Osteoblast (primary cell): ENCODE measurements at places on chromosomes 11 and 22. TPM values are rescaled to one million over a fixed set of nuclear protein-coding genes. Genes with fewer than 3 reads are reported as not detected.

The IL10RA gene
- 1.1 TPM in 1 of 2 replicates, not detected in the other for total RNA-seq

The APOL5 gene
- total RNA-seq: not detected in 2 replicates

- no peaks in the 10 kb centered on the region for H3K36me3 ChIP-seq
- no peaks in the 10 kb centered on the region for H3K27me3 ChIP-seq
- H3K27ac ChIP-seq: peak overlapping the region; percentile 98
- peaks cover 33% of the 10 kb centered on the region for H3K4me1 ChIP-seq
- no peak for DNase-seq
- no peak overlapping the region for H3K4me3 ChIP-seq
These were observed 34.2 kb upstream of the PLET1 start for GRCh38 chr11:112294688-112295340.

GRCh38 chr22:19037282-19038163, 84.7 kb downstream of the DGCR2 start:
- DNase-seq: peak; percentile 51
- no peaks in the 10 kb centered on the region for H3K4me1 ChIP-seq
- no peak overlapping the region for H3K27ac ChIP-seq
- H3K27me3 ChIP-seq: no peaks in the 10 kb centered on the region
- no peak overlapping the region for H3K4me3 ChIP-seq

DNA sequence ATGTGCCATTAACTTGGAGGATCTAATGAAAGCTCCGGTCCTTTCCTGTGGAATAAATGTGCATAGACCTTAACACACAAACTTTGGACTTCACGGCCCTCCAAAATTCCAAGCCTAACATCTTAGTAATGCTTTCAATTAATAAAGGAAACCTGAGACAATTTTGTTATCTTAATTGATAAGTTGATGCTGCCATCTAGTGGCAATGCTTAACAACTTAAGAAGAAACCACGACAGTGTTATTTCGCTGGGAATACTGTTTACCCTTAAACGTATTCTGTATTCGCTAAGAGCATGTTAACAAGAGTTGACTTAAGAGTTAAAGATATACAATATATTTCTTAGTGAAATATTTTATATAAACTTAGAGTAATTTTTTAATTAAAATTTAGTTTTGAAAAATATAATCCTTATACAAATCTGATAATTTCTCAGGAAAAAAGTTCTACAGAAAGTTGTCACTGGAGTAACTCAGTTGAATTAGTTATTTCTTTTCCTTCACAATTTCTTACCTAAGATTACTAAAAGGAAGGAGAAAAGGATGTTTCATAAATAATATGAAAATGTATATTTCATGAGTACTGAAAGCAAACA, 35.0 kb upstream of the OR9G4 start:
- DNase-seq: peak; percentile 53
- no peak overlapping the region for H3K27ac ChIP-seq
- H3K4me1 ChIP-seq: no peaks in the 10 kb centered on the region
- no peak overlapping the region for H3K4me3 ChIP-seq
- no peaks in the 10 kb centered on the region for H3K27me3 ChIP-seq

DNA sequence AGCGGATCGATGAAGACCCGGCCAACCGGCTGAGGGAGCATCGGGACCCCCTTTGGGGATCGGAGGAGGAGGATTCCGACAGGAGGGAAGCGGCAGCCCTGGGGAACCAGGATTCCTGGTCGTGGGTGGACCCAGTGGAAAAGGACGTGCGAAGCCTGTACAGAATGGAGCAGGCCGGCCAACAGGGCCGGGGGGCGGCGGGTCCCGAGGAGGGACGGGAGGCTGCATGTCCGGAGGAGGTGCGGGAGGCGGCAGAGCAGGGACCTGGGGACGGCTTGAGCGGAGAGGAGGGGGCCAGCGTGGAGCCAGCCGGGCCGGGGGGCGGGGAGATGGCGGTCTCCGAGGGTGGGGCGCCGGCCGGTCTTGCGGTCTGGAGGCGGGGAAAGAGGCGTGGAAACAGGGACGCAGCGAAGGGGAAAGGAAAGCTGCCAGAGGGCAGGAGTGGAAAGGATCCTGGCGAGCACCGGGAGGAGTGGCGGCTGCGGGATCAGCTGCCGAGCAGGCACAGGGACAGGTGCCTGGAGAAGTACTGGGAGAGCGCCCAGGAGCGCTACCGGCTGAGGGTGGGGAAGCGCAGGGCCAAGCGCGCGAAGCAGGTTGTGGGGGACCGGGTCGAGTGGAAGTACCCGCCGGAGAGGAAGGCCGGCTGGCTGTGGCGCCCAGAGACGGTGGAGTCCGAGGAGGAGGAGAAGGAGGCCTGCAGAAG, at the start of gene ANO5:
Gene ANO5, plus strand, starts transcription at position 444 of the 706 bp plus-strand sequence. CDS start 408 bp downstream, outside the sequence.
- DNase-seq: peak; percentile 72
- H3K4me1 ChIP-seq: no peaks in the 10 kb centered on the region
- H3K36me3 ChIP-seq: no peaks in the 10 kb centered on the region
- H3K4me3 ChIP-seq: peak within 1 kb of the TSS; percentile 40
- peaks cover 7% of the 10 kb centered on the region for H3K27me3 ChIP-seq
- H3K27ac ChIP-seq: no peak within 1 kb of the TSS

- H3K27me3 ChIP-seq: no peaks in the 10 kb centered on the region
- no peak overlapping the region for H3K27ac ChIP-seq
- no peak overlapping the region for H3K4me3 ChIP-seq
- no peaks in the 10 kb centered on the region for H3K36me3 ChIP-seq
These were observed 81.4 kb downstream of the SNX19 start for GRCh38 chr11:130834886-130835285.

DNA sequence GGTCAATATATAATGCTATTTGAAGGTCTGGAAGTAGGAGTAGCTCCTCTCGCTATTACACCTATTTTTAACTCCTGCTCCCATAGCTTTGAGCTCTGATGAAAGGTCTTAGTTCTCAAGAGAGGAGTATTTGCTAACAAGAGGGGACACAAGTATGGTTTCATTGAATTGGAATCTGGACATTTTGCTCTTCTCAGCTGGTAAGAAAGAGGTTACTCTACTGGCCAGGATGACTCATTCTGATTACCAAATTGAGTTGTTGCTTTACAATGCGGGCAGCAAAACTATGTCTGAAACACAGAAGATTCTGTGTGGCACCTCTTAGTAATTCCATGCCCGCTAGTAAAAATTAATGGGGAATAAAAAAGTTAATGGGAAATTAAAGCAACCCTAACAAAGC, 63.6 kb upstream of the EP300 start:
- peaks cover 11% of the 10 kb centered on the region for H3K4me1 ChIP-seq
- no peaks in the 10 kb centered on the region for H3K36me3 ChIP-seq
- peak; percentile 94 for DNase-seq
- no peak overlapping the region for H3K4me3 ChIP-seq

DNA sequence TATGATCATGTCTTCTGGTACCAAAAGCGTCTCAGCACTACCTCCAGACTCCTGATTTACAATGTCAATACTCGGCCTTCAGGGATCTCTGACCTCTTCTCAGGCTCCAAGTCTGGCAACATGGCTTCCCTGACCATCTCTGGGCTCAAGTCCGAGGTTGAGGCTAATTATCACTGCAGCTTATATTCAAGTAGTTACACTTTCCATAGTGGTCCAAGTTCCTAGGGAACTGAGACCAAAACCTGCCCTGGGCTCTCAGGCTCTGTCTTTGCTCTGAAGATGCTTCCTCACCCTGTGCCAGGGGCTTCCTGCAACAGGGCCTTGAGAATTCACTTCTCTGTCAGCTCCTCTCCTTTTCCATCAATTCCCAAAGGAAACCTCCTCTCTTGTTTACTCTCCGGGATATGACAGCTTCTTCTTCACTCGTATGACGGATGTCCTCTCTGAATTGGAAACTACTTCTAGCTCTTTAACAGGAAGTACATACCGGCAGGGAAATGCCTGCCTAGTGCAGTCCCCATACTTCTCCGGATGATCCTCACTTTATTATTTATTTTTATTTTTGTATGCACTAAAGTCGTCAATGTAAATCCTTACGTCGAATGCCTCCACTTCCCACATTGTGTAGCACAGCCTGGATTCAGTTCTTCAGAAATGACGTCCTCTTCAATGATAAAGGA, 29.6 kb upstream of the PRAME start:
- H3K36me3 ChIP-seq: no peaks in the 10 kb centered on the region
- no peak overlapping the region for H3K27ac ChIP-seq
- DNase-seq: no peak
- peaks cover 12% of the 10 kb centered on the region for H3K27me3 ChIP-seq
- H3K4me3 ChIP-seq: no peak overlapping the region
- H3K4me1 ChIP-seq: no peaks in the 10 kb centered on the region

- peaks cover 32% of the 10 kb centered on the region for H3K4me1 ChIP-seq
- H3K4me3 ChIP-seq: no peak overlapping the region
- no peaks in the 10 kb centered on the region for H3K27me3 ChIP-seq
- H3K27ac ChIP-seq: no peak overlapping the region
- DNase-seq: peak; percentile 29
These were observed 5.8 kb upstream of the CCND1 start for GRCh38 chr11:69635195-69635594.

GRCh38 chr11:122749005-122749687, 89.2 kb upstream of the CRTAM start:
- no peaks in the 10 kb centered on the region for H3K36me3 ChIP-seq
- no peak overlapping the region for H3K4me3 ChIP-seq
- DNase-seq: peak; percentile 95
- H3K4me1 ChIP-seq: peaks cover 28% of the 10 kb centered on the region

DNA sequence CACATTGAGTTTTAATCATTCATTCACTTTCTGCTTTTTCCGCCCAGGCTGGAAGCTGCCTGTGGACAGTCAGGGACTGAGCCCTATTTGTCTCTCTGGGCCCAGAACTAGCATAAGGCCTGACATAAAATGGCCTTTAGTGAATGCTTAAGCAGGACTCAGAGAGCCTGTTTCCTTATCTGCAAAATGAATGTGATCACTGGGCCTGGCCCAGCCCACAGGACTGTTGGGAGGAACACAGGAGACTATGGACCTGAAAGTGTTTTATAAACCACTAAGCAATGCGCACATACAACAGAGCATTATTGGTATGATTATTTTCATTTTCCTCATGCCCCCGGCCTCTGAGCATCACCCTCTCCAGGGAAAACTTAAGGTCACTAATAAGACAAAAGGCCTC, 3.9 kb upstream of the MYH9 start:
- DNase-seq: peak; percentile 23
- H3K27ac ChIP-seq: no peak overlapping the region
- peaks cover 2% of the 10 kb centered on the region for H3K36me3 ChIP-seq
- H3K27me3 ChIP-seq: no peaks in the 10 kb centered on the region
- peaks cover 19% of the 10 kb centered on the region for H3K4me1 ChIP-seq

DNA sequence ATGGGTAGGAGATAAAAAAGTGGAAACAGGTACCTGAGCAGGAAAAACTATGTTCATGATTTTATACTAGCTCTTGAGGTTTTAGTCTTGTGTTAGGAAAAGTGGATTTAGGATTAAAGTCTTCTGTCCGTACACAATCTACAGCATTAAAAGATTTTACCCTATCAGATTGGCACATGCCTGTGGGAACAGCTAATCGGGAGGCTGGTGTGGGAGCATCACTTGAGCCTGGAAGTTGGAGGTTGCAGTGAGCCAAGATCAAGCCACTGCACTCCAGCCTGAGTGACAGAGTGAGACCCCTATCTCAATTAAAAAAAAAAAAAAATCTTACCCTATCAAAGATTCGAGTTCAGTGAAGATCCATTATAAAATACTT, 12.2 kb upstream of the CRKL start:
- H3K27me3 ChIP-seq: no peaks in the 10 kb centered on the region
- H3K36me3 ChIP-seq: no peaks in the 10 kb centered on the region
- H3K4me1 ChIP-seq: peaks cover 23% of the 10 kb centered on the region

- peaks cover 18% of the 10 kb centered on the region for H3K4me1 ChIP-seq
- no peak for DNase-seq
- no peaks in the 10 kb centered on the region for H3K36me3 ChIP-seq
- H3K4me3 ChIP-seq: no peak overlapping the region
These were observed 4.9 kb upstream of the RAB38 start for GRCh38 chr11:88179971-88180629.

DNA sequence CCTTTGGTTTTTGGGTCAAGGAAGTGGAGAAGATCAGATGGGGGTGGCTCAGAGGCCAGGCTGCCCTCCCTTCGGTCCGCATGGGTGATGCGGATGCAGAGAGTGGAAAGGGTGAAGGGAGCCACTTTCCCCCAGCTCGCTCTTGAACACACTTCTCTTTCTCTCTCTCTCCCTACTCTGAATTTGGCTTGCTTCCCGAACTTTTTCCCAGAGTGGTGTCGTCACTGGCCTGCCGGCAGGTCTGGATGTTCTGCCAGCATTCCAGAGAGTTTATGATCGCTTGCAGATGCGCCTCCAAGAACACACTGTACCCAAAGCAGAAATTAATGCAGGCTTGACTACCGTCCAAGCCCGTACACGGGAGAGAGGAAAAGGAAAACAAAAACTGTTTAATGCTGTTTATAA, 103.2 kb downstream of the ZBTB16 start:
- H3K27ac ChIP-seq: no peak overlapping the region
- H3K36me3 ChIP-seq: no peaks in the 10 kb centered on the region
- H3K4me3 ChIP-seq: no peak overlapping the region
- H3K4me1 ChIP-seq: peaks cover 38% of the 10 kb centered on the region
- peaks cover 68% of the 10 kb centered on the region for H3K27me3 ChIP-seq

DNA sequence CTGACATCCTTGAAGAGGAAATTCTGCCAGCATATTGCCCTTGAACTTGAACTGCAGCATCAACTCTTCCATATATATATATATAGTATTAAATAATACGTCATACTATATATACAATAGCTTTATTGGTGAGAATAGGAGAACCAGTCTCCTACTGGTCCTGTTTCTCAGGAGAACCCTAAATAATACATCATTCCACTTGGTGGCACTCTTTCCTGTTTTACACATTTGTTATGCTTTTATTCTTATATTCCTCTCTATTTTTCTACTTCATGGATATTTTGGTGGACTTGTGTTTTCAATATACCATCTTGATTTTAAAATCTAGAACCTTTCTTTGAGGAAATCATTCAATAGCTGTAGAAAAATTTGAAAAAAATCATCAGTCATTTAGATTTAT, 193.3 kb downstream of the TRPC6 start:
- no peaks in the 10 kb centered on the region for H3K27me3 ChIP-seq
- H3K4me3 ChIP-seq: no peak overlapping the region
- no peaks in the 10 kb centered on the region for H3K36me3 ChIP-seq
- no peak overlapping the region for H3K27ac ChIP-seq

GRCh38 chr11:117071344-117071787, 26.9 kb downstream of the SIK3 start:
- H3K4me3 ChIP-seq: no peak overlapping the region
- no peaks in the 10 kb centered on the region for H3K36me3 ChIP-seq
- no peak for DNase-seq
- no peaks in the 10 kb centered on the region for H3K27me3 ChIP-seq
- H3K27ac ChIP-seq: no peak overlapping the region

DNA sequence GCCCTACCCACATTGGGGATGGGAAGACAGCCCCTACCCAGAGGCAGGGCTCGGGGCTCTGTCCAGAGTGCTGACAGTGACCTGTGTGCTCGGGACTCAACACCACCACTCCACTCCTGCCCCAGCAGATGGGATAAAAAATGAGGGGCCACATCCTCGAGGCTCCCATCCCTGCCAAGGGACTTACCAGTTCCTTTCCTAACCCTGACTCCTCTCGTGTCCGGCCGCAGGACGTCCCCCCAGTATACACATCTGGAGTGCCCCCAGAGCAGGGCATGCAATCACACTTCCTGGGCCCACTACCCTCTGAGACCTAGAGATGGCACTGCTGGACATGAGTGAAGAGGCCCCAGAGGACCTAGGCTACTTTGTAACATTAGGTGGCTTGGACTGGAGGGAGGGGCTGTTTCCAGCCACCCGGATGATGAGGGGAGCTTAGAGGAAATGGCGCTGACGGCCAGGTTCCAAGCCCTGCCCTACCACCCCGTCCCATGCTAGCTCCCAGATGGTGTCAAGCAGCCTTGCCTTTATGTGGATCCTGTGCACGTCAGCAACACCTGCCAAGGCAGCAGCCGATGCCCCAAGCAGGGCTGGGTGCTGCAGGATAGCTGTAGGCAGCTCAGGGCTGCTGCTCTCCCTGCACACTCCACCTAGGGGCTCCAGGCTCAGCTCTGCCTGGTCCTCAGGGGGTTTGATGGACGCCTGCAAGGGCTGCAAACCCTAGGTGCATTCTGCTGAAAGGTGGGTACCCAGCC, 86.6 kb downstream of the DGCR2 start:
- H3K27ac ChIP-seq: no peak overlapping the region
- H3K36me3 ChIP-seq: peaks cover 4% of the 10 kb centered on the region
- H3K4me1 ChIP-seq: no peaks in the 10 kb centered on the region
- peaks cover 2% of the 10 kb centered on the region for H3K27me3 ChIP-seq
- peak; percentile 72 for DNase-seq
